GM12864 (cell line): ENCODE measurements at places on chromosomes 5 and 9.

DNA sequence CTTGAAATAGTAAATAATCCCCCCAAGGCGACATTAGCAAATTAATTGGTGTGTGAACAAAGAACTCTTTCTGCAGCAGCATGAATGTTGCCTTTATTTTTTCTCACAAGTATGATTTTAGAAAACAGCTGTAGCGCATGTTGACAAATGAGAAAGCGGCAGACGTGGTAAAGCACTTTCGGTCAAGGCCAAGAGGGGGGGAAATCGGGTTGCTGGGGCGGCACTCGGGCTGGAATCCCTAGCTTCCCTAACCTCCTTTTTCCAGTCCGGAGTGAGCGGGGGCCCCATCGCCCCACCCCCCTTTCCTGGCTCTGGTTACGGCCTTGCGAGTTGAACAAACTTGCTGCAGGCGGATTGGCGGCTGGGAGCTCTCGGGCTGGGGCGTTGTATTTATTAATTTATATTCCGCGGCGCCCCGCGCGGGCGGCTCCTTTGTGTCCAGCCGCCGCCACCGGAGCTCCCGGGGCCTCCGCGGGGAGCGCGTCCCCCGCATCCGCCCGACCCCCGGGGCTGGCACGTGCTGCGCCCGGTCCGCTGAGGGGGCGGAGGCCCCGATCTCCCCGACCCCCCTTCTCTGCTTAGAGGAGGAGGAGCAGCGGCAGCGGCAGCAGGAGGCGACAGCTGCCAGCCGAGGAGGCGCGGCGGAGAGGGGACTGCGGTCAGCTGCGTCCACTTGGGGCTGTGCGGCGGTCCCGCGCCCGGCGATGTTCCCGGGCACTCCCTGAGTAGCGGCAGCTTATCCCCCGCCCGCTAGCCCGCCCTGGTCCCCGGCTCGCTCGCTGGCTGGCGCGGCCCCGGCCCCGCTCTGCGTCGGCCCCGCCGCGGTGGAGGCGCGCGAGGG is at the start of gene RHOBTB3:
TSS of gene RHOBTB3 (plus strand) at position 607 of the 841 bp plus-strand sequence. CDS start 347 bp downstream, outside the sequence.
- DNase-seq: no peak

GRCh38 chr5:36181774-36182173 is 29.9 kb downstream of the SKP2 start:
- DNase-seq: no peak

GRCh38 chr5:126339215-126339805 is 83.9 kb upstream of the GRAMD2B start:
- DNase-seq: no peak

DNA sequence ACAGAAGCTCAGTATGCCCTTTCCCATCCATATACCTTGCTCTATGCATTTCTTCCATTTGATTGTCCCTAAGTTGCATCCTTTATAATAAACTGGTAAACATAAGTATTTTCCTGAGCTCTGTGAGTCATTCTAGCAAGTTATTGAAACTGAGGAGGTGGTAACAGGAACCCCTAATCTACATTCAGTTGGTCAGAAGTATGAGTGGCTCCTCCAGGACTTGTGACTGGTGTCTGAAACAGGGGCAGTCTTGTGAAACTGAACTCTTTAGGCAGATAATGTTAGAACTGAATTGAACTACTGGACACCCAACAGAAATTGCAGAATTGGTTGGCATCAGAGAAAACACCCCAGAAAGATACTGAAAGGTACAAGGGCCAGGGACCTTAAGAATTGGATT is 133.1 kb upstream of the POU5F2 start:
- DNase-seq: no peak

DNA sequence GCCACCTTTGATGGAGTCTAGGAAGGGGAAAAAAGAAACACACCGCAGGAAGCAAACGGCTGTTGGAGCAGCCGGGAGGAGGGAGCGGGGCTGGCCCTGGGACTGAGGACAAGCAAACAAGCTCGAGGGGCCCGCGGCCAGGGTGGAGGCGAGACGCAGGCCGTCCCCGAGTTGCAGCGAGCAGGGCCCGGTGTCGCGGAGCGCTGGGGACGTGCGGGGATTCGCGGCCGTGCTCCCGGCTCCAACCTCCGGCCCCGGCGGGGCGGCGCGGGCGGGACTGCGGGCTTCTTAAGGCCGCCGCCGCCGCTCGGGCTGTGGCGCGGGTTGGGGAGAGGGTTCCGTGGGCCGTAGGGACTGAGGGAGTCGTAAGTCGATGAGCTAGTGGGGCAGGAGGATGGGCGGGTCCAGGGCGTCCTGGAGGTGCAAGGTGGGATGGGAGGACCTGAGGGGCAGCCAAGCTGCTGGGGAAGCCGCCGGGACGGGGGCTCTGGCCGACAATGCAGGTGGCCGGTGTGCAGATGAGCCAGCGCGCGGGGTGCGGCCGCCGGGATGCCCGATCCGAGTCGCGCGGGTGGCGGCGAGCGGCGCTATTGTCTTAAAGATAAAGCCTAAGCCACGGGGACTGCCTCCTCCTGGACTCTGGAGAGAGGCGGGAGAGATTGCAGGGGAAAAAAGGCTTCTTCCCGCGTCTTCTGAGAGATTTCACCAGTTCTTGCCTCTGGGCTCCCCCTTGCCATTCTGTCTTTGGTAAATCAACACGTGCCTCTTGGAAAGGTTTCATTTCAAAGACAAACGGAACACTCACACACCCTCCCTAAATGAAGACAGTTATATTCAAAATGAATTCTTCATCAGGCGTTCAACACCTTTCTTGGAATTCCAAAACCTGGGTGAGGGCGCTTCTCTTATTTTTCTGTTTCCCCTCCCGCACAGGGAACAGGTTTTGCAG is 1.6 kb upstream of the HAPLN1 start:
- DNase-seq: no peak

DNA sequence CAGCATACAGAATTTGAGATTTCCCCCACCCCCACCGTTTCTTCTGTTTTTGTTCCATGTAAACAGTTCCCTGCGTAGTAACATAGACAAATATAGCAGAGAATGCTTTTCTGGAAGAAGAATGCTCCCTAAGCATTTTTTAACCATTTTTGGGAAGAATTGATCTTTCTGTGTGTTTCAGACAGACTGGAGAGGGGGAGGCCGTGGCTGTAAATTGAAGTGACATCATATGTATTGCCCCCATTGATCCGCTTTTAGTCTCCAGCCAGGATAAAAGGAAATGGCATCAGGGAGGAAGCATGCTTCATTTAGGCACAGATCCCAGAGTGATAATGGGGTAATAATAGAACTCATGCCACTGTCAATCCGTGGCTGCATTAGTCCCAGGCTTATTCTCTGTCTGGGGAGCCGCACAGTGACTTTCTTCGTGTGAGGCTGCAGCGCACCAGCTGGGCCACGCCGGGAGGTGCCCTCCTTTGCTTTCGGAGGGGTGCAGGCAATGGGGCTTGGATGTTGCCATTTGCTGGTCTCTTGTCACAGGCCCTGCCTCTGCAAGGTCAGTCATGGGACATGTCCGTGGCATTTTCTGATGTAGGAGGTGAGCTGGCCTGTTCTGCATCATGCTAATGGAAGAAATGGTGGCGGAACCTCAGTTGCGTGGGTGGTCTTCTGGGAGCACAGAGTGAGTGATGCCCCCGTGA is 261.5 kb downstream of the FANCC start:
- DNase-seq: no peak

GRCh38 chr5:84715686-84716085 is 331.0 kb upstream of the EDIL3 start:
- DNase-seq: no peak

DNA sequence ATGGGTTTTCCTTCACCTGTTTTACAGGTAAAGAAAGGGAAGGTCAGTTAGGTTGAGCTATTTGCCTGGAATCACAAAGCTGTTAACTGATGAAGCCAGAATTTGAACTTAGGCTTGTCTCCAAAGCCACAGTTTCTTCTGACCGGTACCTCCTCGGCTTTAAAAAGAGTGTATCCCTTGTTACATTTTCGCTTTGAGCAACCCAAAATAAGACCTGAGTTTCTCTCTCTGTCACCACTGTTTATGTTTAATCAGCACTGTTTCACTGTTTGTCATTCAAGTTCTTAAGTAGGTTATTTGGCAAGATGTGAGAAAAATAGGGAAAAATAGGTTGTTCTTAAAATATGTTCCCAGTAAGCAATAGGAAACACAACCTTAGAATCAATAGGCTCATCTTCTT is 84.6 kb downstream of the VCAN start:
- no peak for DNase-seq

DNA sequence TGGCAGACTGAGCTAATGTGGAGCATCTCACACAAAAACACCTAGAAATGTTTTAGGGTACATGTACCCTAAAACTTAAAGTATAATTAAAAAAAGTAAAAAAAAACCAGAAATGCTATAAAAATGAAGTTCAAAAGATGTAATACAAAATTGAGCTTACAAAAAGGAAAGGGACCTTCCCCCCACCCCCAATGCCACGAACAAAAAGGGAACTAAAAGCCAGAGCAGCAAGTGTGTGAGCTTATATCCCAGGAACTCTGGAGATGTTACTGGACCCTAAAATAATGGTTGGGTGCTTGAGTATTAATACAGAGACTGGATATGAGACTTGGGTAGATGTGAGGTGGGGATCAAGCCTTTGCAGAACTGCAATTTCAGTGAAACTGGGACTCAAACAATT is 11.0 kb downstream of the SPATA9 start:
- no peak for DNase-seq

DNA sequence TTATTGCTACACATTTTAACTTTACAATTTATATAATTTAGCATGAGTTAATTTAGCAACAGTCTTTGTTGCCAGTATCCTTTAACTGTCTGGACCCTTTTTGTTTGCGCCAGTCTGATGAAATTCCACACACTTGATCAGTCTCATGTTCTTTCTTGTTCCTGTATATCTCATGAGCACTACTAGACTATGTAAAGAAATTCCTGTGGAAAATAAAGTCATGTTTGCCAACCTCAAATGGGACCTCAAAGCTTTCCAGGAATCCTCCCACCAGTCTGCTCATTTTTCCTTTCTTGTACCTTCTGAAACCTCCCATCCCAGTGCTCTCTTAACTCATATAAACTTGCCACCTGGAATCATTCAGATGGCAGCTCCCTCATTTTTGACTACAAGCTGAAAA is 8.0 kb downstream of the DMXL1 start:
- DNase-seq: no peak

- no peak for DNase-seq
Measured at GRCh38 chr5:17916446-17916845, 282.2 kb downstream of the TAF11L14 start.

GRCh38 chr5:153671653-153672346 is 181.3 kb downstream of the GRIA1 start:
- no peak for DNase-seq

GRCh38 chr9:135409286-135410200 is 70.0 kb upstream of the PPP1R26 start:
- DNase-seq: no peak

GRCh38 chr9:133691626-133692363 is 46.4 kb downstream of the SARDH start:
- no peak for DNase-seq

- DNase-seq: no peak
Measured at GRCh38 chr9:112817860-112818203, 67.3 kb downstream of the SNX30 start.

DNA sequence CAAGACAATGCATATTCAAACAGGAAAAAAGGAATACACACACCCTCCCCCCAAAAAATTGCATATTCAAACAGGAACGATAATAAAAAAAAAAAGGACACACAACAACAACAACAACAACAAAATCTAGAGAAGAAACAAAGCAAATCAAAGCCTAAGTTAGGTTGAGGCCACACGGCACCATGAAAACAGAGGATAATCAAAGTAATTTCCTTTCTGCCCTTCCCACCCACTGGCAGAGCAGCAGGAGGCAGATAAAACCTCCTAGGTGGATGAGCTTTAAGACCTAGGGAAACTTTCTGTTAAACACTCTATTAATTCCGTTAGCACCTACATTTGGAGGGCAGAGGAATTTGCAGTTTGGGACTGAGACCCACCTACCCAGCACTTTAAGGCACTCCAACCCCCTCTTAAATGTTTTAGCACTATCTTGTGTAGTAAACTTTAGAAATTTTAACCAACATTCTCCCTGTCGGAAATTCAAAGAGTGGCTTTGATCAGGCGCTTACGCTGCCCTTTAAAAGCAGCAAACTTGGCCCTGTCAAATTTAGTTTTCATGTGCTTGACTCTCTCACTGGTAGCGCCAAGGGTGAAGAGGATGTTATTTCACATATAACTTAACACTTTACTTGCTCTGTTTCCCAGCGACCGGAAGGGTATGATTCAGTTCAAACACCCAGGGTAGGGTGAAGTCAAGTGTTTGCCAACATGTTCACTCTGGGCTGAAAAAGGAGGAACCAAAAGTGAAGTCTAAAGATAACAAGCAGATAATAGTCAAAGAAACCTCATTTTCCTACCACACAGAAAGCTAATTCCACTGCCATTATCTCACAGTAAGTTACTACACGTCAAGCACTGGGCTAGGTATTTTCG is 9.2 kb downstream of the ENC1 start:
- peak; percentile 86 for DNase-seq

DNA sequence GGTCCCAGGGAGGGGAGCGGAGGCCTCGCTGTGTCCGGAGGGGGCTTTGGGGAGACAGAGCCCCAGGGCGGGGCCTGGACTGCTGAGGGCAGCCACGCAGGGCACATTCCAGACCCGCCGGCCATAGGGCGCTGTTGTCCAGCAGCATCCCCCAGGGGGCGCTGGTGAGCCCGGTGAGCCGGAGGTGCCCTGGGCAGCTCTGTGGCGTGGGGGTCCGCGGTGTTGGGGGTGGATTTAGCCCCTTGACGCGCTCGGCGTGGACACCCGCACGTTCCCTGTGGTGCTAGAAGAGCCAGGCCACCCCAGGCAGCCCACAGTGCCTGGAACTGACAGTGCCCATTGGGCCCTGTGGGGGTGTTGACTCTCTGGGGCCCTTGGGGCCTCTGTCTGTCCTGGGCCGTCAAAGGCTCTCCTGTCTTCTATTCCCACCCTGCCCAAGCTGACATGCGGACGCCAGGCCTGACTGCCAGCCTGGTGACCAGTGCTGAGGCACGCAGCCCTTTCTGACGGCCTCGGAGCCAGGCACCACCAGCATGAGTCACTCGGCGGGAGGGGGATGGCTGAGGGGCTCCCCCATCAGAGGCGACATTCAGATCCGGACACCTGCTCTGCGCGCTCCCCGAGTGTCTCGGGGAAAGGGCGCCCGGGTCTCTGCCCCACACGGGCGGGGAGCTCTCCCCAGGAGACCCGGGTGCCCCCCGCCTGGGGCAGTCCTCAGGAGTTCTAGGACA is 23.9 kb downstream of the TPPP start:
- DNase-seq: no peak
